A549 treated with Mapracorat at 1 μM for 4 hours (cell line): ENCODE measurements at places on chromosomes 6 and 20. TPM values are rescaled to one million over a fixed set of nuclear protein-coding genes. Genes with fewer than 3 reads are reported as not detected.

TOMM34 gene
- 38.6 to 46.0 TPM (median 39.2 TPM) in 5 replicates for total RNA-seq

ECT2L gene
- total RNA-seq, result not detected in 5 replicates

LY6G5C gene
- 0.92 to 1.6 TPM (median 1.1 TPM) in 5 replicates for total RNA-seq

MTG2 gene
- 29.6 to 40.6 TPM (median 37.1 TPM) in 5 replicates for total RNA-seq

SPTLC3 gene
- total RNA-seq, result 0.13 to 0.17 TPM in 2 of 5 replicates, not detected in the others
